ENCODE measurements at places on chromosomes 12 and 14.
A peak's percentile ranks its signal among the peaks of the same experiment; 100 is the strongest.

DNA sequence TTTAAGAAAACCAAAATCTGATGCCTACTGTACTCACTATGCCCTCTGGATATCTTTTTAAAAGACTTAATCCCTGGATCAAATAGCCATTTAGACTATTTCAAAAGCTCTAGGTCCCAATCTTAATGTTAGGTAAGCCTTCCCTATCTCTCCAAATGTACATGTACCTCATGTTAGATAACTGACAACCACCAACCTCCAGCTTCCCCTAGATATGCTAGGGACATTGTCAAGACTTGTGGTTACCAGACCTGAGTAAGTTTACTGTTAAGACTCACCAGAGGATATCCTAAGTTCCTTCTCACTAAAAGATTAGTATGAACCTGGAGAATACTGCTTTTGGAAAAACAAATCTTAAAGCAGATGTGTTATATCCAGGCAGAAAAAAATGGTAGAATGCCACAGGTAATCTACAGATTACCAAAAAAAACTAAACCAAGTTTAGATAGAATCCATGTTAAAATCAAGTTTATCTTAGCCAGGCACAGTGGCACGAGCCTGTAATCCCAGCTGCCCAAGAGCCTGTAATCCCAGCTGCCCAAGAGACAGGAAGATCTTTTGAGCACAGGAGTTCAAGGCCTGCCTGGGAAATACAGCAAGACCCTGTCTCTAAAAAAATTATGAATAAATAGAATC, 9.7 kb downstream of the NAP1L1 start:
- DNase-seq = no peak

GRCh38 chr14:73007835-73008234, 19.1 kb downstream of the ZFYVE1 start:
- no peak for DNase-seq

- DNase-seq = no peak
These were observed 60.0 kb upstream of the TRAF3 start for GRCh38 chr14:102717276-102717675.

- DNase-seq = no peak
These were observed 436.7 kb downstream of the DAD1 start for GRCh38 chr14:22152161-22152870.

DNA sequence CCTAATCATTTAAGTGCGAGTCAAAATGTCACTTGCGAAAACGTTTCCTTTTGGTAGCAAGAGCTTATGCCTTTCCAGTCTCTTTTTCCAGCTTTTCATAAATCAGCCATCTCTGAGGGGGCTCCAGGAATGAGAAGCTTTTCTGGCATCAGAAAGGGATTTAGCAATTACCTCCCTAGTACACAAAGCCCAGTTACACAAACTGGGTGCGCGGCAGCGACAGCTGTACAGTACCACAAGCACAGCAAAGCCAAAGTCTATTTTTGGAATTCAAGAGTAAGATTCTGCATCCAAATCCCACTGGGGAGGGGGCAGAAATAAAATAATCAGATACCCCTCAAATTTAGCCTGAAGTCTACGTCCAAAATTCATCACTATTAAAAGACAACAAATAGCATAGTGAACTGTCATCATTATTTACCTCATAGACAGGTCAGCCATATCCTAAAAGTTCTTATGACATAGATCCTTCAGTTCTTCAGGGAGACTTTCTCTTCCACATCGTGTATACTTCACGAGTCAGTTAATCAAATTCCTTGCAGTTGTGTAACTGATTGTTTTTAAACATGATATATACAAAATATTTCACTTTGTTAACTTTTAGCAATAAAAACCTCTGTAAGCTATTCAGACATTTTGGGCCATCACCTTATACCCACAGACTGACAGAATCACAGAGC, 150.8 kb downstream of the TTC7B start:
- no peak for DNase-seq

GRCh38 chr12:1611803-1612572, 17.0 kb upstream of the WNT5B start:
- peak; percentile 83 for DNase-seq
